ENCODE measurements at places on chromosomes 7 and 10.

- DNase-seq: no peak
Observed at GRCh38 chr10:112244197-112244596, 39.0 kb upstream of the TECTB start.

DNA sequence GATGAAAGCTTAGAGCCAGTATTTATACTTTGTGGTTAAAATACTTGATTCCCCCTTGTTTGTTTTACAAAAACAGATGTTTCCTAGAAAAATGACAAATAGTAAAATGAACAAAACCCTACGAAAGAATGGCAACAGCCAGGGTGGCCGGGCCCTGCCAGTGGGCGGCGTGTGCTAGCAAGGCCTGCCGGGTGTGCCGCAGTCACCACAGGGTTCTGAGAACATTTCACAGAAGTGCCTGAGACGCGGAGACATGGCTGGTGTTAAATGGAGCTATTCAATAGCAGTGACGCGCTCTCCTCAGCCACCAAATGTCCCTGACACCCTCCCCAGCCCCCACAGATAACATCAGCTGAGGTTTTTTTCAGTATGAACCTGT is 14.5 kb downstream of the GPR146 start:
- no peak for DNase-seq

DNA sequence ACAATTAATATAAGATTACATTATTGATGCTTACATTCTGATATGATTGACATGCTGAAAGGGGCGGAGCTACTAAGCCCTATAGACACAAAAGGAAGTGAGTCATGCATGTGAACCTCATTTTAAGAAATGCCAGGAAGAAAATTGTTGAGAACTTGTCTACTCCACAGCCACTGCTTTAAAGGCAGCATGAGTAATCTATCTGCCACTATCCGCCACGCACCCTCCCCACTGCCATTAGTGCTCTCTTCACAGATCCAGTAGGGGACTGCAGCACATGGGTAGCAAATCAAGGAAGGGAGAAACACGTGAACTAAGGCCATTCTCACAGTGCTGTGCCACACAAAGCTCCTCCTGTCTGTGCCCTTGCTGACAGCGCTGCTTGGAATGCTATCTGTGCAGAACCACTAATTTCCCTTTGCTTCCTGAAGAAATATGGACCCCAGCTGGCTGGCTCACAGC is 524.8 kb downstream of the GRM8 start:
- peak; percentile 78 for DNase-seq

GRCh38 chr7:92767437-92767836 is 68.9 kb downstream of the CDK6 start:
- peak; percentile 60 for DNase-seq

DNA sequence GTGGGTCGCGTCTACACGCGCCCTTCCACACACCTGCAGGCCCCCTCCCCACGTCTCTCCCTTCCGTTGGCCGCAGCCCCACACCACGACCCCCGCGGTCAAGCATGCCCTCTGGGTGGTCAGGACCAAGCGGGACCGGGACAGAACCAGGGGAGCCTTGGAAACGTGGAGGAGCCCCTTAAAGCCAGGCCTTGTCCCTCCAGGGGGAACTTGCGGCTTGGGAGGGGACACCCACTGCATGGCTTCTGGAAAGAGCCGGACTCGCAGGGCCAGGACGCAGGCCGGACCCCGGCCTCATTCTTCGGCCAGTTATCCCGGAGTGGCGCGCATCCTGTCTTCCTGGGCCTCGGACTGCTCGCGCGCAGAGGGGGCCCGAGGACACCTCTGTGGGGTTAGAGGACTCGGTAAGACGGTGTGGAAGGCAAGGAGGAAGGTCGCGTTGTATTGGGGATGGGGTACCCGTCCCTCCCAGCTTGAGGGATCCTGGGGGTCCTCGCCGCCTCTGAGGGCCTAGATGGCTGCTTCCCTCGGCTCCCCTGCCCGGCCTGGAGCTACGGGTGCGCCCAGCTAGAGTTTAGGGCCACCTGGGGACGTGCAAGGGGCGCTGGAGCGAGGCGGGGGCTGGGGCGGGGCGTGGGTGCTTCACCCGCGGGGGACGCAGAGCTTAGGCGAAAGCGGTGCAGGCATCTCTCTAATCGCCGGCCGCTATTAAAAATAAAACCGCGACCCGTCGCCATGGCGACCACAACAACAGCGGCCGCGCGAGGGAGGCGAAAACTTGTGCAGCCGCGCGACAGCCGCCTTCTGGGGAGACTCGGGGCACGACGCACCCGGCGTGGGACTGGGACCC is 1.8 kb upstream of the PDGFA start:
- no peak for DNase-seq

GRCh38 chr10:86258499-86258898 is 108.1 kb downstream of the GRID1 start:
- no peak for DNase-seq

DNA sequence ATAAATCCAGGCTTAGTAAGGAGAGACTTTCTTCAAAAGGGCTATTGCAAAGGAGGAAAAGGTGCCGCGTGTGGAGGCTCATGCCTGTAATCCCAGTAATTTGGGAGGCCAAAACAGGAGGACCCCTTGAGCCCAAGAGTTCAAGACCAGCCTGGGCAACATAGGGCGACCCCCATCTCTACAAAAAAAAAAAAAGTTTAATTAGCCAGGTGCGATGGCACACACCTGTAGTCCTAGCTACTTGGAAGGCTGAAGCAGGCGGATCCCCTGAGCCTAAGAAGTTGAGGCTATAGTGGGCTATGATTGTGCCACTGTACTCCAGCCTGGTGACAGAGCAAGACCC is 32.2 kb downstream of the TMEM130 start:
- no peak for DNase-seq

DNA sequence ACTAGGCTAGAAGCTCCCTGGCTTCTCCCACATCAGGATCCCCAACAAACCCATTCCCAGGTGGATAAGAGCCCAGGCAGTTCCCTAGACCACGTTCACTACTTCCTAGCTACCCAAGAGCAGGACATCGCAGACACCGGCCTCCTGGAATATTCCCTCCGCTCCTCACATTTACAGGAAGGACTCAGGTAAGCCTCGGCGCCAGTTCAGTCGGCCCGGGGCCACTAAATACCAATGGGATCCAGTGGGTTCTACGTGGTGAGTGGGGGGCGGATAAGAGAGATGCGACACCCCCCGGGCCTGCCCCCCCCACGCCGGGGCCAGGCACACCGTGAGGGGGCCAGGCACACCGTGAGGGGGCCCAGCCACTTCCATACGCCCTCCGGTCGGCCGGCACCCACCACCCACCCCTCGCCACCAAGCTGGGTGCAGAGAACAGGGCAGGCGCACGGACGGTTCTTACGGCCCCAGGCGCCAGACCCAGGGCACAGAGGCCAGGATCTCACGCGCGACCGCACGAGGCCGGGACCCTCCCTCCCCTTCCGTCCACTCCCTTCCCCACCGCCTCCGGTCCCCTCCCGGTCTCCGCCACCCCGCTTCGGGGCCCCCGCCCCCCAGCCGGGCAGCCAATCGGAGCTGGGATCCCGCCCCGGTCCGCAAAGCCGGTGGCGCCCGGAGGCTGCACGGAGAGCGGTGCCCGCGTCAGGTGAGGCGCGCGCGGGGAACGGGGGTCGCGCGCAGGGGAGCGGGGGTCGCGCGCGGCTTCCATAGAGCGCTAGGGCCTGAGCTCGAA is at the start of gene BLVRA:
BLVRA (plus strand) TSS at position 652 of the 793 bp plus-strand sequence. CDS start 12,479 bp downstream, outside the sequence.
- DNase-seq: peak; percentile 34

DNA sequence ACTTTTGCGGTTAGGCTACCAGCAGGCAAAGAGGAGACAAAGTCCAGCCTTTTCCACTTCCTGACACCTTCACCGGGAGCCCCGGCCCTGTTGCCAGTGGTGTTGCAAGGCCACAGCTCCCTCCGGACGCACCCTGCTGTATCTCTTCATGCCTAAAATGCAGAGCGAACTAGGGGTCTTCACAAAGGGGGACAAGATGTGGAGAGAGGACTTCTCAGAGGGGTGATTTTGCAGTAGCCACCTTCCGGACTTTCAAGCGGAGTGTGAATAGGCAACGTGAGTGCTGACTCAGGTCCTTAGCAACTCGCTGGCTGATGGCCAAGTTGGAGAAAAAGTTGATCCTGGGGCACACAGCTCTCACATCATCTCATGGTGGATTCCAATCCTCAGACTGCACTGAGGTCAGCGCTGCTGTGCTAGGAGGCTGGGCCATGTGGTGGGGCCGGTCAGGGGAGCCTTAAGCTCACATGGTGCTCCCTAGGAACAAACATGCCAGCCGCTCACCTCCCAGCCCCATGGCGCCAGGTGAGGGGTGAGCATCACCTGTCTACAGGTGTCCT is 166.3 kb downstream of the LCOR start:
- peak; percentile 97 for DNase-seq

GRCh38 chr10:77120012-77120411 is 517.6 kb downstream of the KCNMA1 start:
- DNase-seq: no peak

All from iris pigment epithelial cell (primary cell).